ENCODE measurements at places on chromosomes 2 and 18.

DNA sequence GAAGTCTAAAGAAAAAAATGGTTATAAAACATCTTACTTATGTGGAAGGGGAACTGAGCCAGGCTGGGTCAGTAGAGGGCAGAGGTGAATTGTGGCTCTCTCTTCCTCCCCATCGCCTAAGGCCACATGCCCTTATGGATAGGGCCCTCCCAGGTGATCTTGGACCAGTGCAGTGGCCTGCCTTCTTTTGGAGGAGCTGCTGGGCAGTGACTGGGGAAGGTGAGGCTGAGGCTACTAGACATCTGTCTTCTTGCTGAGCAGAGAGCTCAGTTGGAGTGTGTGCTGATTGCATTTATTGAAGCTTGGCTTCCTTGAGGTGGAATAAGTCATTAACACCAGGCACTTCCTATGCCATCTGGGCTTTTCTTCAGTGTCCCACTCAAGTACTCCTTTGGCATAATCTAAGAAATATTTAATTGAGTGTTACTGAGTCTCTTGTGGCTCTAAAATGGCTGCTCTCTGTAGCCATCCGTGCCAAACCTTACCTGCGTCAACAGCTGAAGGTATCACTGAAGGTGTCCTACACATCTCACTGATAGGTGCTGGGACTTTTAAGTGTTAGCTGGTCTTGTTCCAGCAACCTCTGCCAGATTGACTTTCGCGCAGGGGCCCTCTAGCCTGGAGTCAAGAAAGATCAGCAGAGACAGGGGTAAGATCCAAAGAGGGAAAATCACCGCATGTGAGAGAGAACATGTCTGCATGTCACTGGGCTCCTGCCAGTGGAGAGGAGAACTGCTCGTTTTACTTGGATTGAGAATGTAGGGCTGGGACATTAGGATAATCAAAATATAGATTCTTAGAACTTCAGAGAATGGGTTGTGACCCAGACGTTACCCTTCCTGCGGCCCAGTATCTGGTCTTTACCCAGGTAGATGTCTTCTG, 256.1 kb downstream of the LTBP1 start:
- DNase-seq: no peak

- DNase-seq: no peak
These were observed 331.5 kb upstream of the LRP1B start for GRCh38 chr2:142462306-142462705.

DNA sequence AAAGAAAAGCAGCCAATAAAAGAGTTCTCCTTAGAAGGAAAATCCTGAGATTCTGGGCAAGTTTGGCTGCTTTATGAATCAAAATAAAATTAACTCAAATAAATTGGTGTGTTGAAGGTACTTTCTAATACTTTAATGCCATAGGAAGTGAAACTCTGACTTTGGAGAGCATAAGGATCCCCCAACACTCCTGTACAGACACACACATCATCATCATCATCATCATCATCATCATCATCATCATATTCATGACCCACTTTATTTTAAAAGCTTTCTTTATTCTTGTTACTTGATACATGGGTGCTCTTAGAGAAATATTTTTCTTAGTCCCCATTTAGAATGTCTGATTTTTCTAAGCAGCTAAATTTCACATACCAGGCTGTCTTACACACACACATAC, 283.1 kb upstream of the CYRIA start:
- DNase-seq: peak; percentile 27

GRCh38 chr2:151374436-151374835, 17.0 kb downstream of the TNFAIP6 start:
- DNase-seq: no peak

GRCh38 chr18:49747876-49748275, 65.5 kb downstream of the ACAA2 start:
- no peak for DNase-seq

DNA sequence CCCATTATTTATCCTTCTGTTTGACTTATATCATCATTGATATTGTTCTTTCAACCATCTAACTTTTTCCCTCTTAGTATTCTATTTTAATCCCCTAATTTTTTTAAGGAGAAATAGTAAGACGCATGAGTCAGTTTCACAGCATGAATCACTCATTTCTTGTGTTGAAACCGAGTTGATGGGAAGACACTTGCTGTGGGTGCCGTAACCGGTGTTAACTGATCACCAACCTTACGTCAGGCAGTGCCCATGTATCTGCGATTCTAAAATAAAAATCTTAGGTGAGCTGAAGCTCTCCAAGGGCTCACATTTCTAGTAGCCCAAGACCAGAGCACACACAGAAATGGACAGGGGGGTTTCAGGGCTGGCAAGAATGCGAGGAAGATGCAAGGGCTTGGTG, 348.1 kb downstream of the GALR1 start:
- DNase-seq: no peak
